ENCODE measurements at places on chromosomes 12 and 14.

DNA sequence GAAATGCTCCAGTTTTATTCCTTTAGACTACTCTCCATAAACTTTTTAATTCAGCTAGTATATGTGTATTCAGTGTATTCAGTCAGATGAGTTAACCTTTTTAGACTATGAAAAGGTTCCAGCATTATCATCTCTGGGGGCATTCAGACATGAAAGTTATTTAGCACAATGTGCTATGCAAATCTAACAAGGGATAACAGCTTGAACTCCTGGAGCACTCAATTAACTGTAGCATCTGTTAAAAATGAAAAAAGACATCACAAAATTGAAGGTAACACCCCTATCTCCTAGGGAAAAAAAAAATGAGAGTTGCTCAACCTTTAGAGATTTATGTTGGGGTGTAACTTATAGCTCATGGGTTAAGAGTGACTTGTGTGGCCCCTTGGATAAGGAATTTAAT, 211.5 kb downstream of the PHLDA1 start:
- DNase-seq: no peak

- DNase-seq: no peak
These were observed 96.8 kb downstream of the PPHLN1 start for GRCh38 chr12:42422785-42423184.

DNA sequence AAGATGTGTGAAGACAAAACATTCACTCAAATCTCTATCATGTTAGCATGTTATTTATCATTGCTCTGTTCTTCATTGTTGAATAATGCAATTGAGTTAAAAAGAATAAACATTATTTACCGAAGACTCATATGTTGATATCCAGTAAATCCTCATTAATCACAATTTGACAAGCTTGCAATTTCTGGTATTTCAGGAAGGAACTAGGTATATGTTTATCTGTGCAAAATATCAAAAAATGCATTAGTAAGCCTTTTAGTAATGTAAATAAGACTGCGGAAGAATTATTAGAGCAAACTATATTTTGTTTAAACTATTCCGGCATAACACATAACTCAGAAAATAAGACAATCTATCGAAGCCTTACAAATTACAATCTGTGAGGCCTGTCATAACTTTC, 222.7 kb upstream of the NOVA1 start:
- DNase-seq: no peak

- DNase-seq: no peak
These were observed 97.8 kb downstream of the TMEM30B start for GRCh38 chr14:61183196-61183885.

DNA sequence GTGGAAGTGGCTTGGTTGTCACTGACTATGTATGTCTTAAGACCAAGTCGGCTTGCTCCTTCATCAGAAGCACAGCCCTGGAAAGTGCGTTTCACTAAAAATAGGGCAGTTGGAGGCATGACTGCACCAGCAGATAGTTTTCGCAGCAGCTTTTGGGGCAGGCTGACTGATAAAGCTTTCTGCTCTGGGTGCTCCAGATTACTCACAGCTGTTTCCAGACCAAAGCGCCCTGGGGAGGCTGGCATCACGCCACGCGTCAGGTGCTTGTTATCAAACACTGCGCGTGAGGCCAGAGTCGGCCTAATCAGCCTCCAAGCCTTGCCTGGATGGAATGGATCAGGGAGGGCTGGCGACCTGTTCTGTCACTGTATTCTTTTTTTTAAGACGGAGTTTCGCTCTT, 13.3 kb upstream of the LRRC10 start:
- no peak for DNase-seq

GRCh38 chr12:94841177-94841576, 162.3 kb downstream of the NDUFA12 start:
- no peak for DNase-seq

GRCh38 chr12:86091681-86092080, 164.5 kb downstream of the MGAT4C start:
- DNase-seq: no peak

DNA sequence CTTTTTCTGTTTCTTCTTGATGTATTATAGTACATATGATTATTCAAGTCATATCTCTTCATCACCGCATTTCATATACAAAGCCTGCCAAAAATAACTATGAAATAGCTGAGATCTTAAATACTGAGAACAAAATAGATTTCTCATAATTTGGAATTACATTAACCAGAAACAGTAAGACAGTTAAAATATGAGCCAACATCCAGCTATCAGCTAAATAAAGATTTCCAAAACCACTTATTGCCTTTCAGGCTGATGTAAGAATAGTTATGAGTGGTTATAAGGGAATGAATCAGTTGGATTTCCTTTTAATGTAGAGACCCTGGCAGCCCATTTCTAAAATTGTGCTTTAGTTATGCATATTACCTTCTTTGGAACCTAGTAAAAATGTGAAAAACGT, 47.4 kb downstream of the TMEM117 start:
- no peak for DNase-seq

DNA sequence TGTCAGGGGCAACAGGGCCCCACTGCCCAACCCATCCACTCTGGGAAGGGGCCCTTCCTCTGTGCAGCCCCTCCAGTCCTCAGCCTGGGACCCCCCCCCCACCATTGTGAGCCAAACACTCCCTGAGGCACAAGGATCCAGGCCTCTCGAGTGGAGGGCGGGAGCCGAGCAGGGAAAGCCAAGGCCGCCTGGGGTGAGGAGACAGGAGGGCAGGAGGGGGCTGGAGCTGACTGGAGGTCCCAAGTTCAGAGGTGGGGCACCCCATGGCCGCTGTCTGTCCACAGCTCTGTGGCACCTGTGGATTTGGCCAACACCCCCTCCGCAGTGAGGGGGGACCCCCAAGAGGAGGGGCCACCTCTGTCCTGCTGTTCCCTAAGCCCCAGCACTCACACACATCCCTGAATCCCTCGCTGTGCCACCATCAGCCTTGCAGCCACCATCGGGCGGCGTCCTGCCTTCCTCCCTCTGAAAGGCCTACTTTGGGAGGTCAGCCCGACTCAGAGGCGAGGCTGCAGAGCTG, 25.4 kb upstream of the C14orf180 start:
- DNase-seq: no peak

- no peak for DNase-seq
These were observed 384.9 kb downstream of the SOX5 start for GRCh38 chr12:23564451-23565152.

GRCh38 chr12:128825835-128826234, 2.1 kb upstream of the SLC15A4 start:
- DNase-seq: no peak

- no peak for DNase-seq
These were observed 1.4 kb upstream of the BCAT1 start for GRCh38 chr12:24950231-24950834.

DNA sequence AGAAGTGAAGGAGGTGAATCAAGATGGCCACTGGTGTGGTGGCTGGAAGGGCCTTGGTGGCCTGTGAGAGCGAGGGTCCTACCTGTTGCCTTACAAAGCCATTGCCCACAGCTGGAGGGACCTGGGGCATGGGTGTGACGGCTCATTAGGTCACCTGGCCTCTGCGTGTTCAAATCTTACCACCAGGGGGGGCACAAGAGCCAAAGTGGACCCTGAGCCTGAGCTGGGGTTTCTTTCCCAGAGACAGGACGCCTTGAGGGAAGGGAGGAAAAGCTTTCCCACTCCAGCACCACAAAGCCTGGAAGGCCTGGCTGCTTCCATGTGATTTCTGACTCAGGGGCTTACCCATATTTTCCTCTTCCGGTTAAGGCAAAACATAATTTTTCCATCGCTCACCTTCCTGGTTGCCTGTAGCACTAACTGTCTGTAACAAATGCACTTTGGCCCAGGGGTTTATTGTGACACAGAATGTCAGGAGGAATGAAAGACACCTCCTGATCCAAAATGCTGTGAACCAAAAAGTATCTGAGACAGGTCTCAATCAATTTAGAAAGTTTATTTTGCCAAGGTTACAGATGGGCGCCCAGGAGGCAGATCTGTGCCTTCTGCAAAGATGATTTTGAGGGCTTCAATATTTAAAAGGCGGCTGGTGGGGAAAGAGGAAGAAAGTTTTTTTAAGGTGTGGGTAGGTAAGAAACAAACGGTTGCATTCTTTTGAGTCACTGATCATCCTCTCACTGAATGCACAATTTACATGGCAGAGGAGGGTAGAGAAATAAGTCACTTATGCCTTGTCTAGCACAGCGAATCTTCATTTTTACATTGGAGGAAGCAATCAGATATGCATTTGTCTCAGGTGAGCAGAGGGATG, 4.3 kb upstream of the CD9 start:
- peak; percentile 72 for DNase-seq

DNA sequence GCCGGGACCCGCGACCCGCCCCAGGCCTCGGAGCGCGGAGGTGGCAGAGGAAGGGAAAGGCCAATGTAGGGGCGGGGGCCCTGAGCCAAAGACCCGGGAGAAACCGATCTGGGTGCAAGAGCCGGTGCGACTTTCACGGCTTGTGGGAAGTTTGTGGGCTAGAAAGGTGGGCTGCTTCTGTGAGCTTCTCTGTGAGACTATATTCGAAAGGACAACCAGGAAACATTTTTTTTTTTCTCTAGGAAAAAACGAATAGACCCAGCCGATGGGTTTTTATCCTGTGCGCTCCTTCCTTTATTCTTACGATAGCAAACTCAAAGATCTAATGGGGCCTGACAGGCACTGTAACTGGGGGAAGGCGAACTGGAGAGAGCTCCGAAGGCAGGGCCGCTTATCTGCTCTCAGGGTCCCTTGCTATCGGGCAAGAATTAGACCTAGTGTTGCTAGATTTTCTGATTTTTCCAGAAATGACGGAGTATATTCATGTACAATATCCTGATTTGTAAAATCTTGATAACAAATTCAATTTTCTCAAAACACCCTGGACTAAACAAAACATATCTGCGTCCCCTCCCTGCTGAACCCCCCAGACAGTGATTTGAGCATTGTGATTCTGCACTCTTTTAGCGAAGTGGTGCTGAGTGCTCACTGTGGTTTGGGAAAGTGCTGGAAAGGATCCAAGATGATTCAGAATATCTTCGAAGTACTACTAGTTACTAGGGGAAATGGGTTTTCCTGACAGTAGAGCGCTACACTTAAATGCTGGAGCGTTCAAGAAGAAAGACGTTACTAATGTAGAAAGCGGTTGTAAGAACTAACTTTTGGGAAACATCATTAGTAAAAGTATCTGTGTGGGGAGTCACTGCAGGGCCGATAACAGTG, 563 bp upstream of the STXBP6 start:
- DNase-seq: no peak

DNA sequence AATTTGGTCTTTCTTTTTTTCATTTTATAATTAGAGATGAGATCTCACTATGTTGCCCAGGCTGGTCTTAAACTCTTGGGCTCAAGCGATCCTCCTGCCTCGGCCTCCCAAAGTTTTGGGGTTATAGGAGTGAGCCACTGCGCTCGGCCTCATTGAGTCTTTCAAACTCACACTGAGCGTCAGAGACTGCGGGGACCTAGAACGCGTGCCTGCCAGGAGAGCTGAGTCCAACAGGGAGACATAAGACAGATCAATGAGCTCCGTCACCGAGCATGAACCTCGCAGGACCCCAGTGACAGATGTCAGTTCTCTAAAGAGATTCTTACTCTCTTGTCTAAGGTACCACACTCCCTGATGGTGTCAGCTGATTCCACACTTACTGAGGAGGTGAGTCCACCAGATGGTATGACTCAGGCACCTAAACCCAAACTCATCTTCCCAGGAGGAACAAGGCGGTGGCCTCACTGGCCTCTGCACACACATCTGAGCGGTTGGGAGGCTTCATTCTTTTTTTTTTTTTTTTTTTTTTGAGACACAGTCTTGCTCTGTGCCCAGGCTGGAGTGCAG, 58.9 kb downstream of the CCDC88C start:
- no peak for DNase-seq

- DNase-seq: no peak
These were observed 24.3 kb downstream of the VTI1B start for GRCh38 chr14:67650151-67650550.

DNA sequence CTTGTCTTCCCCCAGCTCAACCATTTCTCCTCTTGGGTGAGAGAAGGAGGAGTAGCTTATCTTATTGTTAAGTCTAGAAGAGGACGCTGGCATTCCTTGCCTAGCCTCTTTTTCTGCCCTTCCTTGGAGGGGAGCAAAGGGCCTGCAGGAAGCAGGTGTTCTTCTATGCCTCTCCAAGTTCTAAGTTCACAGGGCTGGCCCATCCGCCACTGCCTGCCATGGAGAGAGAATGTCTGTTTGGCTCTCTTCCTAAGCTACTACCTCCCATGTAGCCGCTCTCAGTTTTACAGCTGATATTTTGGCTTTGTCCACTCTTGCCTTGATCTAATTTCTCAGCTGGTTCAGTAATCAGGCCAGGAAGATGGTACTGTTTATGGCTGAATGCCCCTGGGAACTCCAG, 201.2 kb downstream of the NTF3 start:
- no peak for DNase-seq

GRCh38 chr12:56775638-56776037, 12.5 kb downstream of the HSD17B6 start:
- no peak for DNase-seq

- DNase-seq: no peak
These were observed 37.4 kb upstream of the BATF start for GRCh38 chr14:75484711-75485429.

GRCh38 chr12:120276734-120277133, 11.2 kb upstream of the PXN start:
- no peak for DNase-seq

DNA sequence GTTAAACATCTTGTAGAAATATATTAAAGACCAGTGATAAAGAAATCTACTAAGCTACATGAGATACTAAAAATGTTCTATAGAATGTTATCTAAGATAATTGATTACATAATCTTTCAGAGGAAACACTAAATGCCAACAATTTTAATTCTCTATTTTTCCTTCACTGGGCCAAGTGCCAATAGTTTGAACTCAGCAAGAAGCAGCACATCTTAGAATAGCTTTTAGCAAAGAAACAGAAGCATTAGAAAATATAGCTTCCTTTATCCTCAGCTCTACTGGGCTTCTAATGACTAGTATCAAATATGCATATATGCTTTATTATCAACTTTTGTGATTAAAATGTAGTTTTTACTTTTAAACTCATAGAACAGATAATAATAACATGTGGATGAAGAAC, 461.4 kb upstream of the USP15 start:
- DNase-seq: no peak

DNA sequence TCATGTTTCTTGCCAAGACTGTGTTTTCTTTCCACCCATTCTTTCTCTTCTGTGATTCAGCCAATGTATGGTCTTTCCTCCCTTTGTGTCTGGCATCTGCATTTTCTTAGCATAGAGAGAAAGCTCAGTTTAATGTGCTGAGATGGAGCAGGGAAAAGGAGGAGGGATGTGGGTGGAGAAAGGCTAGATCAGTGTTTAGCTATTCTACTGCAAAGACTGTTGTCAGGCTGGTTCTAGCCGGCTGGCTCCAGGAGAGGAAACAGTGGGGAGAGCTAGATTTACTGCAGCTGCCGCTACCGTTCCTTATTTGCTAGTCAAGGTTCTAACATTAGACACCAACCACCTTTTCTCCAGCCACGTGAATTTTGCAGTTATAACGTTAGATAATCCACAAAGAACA, 5.2 kb upstream of the RIMKLB start:
- no peak for DNase-seq

GRCh38 chr12:50914872-50915484, 37.4 kb upstream of the HIGD1C start:
- no peak for DNase-seq

Measured in HCT116 (cell line).